ENCODE measurements at places on chromosomes 2 and 18. TPM values are rescaled to one million over a fixed set of nuclear protein-coding genes. Genes with fewer than 3 reads are reported as not detected.

GRCh38 chr2:46120792-46121555 lies 176.2 kb upstream of the EPAS1 start:
- no peak for DNase-seq

GRCh38 chr2:213679894-213680293 lies 395.6 kb downstream of the SPAG16 start:
- DNase-seq = no peak

- DNase-seq = no peak
These were observed 86.3 kb downstream of the NDUFA10 start for GRCh38 chr2:239938651-239939486.

DNA sequence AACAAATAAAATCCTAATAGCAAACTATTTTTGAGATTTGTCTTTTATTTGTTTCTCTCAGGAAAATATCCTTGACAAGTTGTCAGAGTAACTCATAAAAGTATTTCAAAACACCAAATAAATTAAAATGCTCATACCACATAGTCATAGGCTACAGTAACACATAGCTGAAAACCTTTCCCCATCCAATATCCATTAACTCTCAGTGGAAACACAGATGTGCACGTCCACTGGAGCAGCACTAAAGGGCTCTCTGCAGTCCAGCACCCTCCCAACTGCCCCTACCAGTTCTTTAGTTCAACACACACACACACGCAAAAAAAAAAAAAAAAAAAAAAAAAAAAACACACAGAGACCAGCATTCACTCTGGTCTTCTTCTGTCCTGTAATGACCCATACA lies 879 bp upstream of the XDH start:
- no peak for DNase-seq

DNA sequence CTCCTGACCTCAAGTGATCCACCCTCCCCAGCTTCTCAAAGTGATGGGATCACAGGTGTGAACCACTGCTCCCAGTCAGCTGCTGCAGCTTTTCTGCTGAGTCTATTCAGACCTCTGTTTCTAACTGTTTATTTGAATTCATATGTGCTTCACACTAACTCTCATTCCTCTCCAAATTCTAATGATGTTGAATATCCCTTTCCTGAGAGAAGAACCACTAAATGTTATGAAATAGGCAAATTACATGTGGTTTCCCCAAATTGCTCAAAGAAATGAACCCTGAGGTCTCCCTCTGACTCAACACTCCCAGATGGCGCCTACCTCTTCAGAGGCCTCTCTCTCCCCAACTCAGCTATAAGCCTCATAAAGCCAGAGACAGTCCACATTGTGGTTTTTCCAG lies 98.6 kb downstream of the IRS1 start:
- DNase-seq = no peak

GRCh38 chr18:78587626-78588600 lies 391.7 kb upstream of the SALL3 start:
- DNase-seq = no peak

- DNase-seq = no peak
These were observed 102.3 kb downstream of the ZBTB7C start for GRCh38 chr18:48306838-48307237.

DNA sequence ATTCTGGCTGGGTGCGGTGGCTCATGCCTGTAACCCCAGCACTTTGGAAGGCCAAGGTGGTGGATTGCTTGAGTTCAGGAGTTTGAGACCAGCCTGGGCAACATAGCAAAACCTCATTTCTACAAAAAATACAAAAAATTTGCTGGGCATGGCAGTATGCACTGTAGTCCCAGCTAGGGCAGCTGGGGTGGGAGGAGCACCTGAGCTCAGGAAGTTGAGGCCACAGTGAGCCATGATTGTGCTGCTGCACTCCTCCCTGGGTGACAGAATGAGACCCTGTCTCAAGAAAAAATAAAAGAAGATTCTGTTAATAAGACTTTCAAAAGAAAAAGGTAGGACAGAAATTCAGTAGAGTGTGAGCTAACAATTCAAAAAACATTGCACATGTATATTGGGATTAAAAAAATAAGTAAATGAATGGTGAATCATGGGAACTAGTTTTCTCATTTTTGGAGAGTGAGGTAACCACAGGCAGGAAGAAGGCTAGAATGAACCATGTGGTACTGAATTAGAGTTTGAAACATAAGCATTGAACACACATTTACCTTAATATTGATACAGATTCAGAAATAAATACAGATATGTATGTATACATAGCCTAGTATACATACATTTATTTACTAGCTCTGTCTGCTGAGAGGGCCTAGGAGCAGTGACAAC lies 53.5 kb downstream of the NCOA1 start:
- no peak for DNase-seq

GRCh38 chr18:46346213-46346612 lies 242.0 kb downstream of the HAUS1 start:
- DNase-seq = no peak

DNA sequence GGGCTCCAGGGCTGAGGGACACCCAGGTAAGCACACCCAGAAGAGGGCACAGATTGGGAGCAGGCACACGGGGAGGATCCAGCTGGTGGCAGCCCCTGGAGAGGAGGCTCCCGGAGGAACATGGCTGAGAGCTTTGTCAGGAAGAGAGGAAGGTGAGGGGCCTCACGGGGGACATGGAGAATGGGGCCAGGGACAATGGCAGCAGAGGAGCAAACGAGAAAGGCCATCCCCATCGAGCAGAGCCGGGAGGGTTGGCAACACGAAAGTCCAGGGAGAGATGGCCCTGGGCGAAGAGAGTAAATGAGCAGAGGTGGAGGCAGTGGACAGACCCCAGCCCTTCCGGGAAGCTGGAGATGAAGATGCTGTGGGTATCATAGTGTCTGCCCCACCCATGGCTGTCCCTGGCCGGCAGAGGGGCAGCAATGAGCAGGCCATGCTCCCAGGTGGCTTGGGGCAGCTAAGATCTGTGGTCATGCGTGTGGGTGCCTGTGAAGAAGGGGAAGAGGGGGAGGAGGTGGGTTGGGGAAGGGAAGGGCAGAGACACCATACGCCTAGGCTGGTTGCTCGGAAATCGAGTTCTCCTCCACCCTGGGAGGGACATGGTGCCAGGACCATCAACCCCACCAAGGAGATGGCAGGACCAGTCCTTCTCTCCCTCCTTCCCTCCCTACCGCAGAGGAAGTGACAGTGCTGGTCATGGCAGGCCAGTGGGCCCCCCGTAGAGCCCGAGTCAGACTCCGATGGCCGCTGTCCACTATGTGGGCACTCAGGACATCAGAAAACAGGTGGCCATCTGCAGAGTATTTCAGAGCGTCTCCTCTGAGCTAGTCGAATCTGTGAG lies 191.7 kb downstream of the NDUFA10 start:
- no peak for DNase-seq

DNA sequence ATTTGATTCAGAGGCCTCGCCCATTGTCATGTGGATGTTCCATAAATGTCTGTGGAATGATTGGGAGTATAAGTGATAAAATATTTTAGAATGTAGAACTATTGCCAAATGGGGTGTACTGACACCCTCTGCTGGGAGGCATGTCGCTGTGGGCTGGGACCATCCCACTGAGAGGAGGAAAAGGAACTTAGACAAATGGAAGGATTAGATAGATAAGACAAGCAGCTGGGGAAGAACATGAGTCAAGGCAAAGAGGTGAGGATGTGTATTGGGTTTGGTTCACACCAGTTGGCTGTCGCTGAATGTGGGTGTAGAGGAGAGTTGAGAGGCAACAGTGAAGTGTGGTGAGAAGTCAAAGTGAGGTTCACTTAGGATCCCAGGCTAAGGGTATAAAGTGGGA lies 4.0 kb downstream of the C2orf74 start:
- DNase-seq = no peak

GRCh38 chr2:144679942-144680341 lies 160.0 kb upstream of the ZEB2 start:
- no peak for DNase-seq

- no peak for DNase-seq
These were observed 62.0 kb upstream of the TAF1B start for GRCh38 chr2:9781252-9781651.

- no peak for DNase-seq
These were observed 297.9 kb upstream of the MMADHC start for GRCh38 chr2:149885468-149885867.

GRCh38 chr2:96626553-96626942 lies 11.6 kb downstream of the KANSL3 start:
- DNase-seq = no peak

- no peak for DNase-seq
These were observed 48.9 kb downstream of the CDC42EP3 start for GRCh38 chr2:37622450-37623100.

Gene PUS10
- 3.3 TPM for polyA plus RNA-seq

Gene RAMP1
- not detected for polyA plus RNA-seq

Gene SPHKAP
- not detected for polyA plus RNA-seq

Gene STPG4
- 0.14 TPM for polyA plus RNA-seq

Gene CHRND
- polyA plus RNA-seq = not detected
